ENCODE measurements at places on chromosomes 6 and 20.

GRCh38 chr6:53539561-53539960 lies 5.3 kb downstream of the GCLC start:
- DNase-seq = no peak

DNA sequence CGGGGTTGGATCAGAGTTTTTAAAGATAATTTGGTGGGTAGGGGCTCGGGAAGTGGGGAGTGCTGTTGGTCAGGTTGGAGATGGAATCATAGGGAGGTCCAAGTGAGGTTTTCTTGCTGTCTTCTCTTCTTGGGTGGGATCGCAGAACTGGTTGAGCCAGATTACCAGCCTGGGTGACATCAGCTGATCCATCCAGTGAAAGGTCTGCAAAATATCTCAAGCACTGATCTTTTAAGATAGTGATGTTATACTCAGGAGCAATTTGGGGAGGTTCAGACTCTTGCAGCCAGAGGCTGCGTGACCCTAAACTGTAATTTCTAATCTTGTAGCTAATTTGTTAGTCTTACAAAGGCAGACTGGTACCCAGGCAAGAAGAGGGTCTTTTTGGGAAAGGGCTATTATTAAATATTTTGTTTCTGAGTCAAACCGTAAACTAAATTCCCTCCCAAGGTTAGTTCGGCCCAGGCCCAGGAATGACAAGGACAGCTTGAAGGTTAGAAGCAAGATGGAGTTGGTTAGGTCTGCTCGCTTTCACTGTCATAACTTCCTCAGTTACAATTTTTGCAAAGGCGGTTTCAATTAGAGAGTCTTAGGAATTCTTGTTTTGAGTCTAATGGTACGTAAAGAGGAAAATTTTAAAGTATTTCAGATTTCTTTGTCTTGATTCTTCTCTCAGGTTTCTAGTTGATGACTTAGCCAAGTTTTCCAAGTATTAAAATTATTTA lies 53.1 kb downstream of the SCAF8 start:
- no peak for DNase-seq

DNA sequence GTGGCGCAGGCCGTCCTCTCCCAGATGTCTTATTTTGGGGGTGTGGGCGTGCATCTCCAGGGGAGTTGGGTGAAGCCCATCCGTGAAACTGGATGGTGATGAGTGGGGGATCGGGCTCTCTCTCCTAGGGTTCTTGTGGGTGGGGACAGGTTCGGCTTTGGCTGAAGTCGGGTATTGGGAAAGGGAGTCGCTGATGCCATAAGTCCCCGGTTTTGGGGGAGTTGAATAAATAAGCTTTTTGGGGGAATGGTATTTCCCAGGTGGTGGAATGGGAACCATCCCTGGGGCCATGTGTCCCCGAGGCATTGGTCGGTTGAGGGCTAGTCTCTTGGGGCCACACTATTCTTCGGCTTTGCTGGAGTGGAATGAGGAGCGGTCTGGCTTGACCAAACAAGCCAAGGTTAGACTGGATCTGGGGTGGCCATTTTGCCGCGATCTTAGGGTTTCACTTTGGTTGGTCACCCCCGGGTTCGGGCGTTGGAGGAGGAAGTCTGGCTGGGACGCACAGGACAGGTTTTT lies 481 bp downstream of the ZNF133 start:
- no peak for DNase-seq

- DNase-seq = no peak
These were observed 282.5 kb downstream of the ESR1 start for GRCh38 chr6:152089992-152090391.

GRCh38 chr6:16925461-16925860 lies 164.2 kb upstream of the ATXN1 start:
- DNase-seq = no peak

DNA sequence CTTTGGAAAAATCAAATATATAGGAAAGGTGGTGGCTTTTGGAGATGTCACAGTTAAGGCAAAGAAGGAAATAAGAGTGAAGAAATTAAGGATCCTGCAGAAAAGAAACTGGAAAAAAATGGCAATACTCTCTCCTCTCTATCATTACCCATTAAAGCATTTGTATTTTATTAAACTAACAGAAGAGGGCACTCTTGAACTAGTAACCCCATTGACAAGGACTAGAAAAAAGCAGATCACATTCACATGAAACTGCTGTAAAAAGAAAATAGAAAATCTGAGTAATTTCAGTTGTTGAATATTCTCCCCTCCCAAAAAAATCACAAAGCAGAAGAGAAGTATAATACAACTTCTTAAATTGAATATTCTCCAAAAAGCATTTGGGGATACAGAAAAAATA lies 104.1 kb upstream of the SLC35B3 start:
- DNase-seq = no peak

DNA sequence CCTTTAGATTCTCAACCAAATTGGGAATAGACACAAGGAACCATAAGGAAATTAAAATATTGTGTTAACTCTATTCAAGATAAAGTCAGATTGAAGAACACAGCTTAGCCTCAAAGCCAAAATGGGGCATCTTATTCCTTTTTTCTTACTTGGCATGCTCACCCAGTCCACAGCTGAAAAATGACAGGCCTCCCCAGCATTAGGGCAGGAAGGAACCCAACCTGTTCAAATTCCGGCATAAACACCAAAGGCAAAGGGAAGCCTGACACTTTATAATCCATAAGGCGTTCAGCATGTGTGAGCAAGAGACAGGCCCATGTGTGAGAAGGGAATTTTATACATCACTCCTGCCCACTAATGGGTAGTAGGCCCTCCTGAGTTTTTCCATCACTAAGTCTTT lies 2.9 kb downstream of the BEND6 start:
- DNase-seq = no peak

DNA sequence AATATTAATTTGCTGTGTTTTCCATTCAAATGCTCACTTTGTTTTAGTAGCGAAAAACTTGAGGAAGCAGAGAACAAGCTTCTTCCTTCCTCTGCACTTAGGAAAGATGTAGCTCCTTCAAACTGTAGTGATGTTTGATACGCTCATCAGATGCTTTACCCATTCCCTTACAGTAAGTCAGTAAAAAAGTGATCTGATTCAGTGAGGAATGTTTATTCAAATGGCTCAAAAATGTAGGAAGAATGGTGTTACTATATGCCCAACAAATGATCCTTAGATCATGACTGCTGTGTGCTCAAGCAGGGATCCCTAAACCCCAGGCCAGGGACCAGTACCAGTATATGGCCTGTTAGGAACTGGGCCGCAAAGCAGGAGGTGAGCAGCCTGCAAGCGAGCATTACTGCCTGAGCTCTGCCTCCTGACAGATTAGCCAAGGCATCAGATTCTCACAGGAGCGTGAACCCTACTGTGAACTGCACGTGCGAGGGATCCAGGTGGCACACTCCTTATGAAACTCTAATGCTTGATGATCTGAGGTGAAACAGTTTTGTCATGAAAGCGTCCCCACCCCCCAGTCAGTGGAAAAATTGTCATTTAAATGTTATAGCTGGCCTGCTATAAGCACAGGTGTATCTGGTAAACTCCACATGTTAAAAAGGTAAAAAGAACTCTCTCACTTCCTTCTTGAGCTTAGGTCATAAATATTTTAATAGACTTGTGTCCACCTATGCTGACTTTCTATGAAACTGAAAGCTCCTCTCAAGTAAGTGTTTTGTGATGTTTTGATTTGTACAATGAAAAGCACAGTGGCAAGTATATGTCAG lies 187.2 kb downstream of the FOXC1 start:
- DNase-seq = no peak

- no peak for DNase-seq
These were observed 71.1 kb downstream of the TOX2 start for GRCh38 chr20:43985608-43986316.
